ENCODE measurements at places on chromosomes 4 and X. TPM values are rescaled to one million over a fixed set of nuclear protein-coding genes. Genes with fewer than 3 reads are reported as not detected.

Gene CA5B
- 23.1 TPM for total RNA-seq

Gene TRAPPC2
- 15.8 TPM for total RNA-seq

Gene ASB9
- 2.3 TPM for total RNA-seq

Gene CCSER1
- total RNA-seq: 7.0 TPM

Gene TLR3
- 8.3 TPM for total RNA-seq

Gene ADAM29
- not detected for total RNA-seq

Gene GPRIN3
- total RNA-seq: 3.5 TPM

Gene SH2D1A
- 0.79 TPM for total RNA-seq

DNA sequence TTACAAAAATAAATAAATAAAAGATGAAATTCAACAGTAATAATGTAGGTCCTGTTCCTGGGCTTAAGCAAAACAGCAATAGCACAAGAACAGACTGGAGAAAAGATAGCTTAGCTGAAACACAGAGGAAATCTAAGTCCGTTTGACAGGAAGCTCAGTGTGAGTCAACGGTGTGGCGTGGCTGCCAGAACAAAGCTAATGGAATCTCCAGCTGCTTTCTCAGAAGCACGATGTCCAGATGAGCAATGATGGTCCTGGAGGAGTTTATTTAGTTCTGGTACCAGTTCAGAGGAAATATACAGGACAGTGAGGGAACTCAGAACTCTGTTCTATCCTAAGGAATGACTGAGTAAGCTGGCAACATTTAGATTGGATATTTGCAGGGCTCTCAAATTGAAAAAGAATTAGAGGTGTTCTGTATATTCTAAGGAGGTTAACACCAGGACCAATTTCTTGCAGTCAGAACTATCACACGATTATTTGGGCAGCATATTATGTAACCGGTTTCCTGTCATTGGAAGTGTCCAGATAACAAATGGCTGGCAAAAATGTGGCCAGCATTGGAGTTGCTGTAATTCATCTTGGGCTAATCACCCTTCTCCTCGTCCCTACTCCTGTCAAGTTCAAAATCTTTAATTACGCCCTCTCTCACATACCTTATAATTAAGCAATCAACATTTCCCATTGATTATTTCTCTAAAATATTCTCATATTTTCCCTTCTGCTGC is 12.7 kb downstream of the GAB3 start:
- DNase-seq: peak; percentile 86

- no peak for DNase-seq
Observed at GRCh38 chrX:100745806-100746537, 14.1 kb upstream of the SYTL4 start.

DNA sequence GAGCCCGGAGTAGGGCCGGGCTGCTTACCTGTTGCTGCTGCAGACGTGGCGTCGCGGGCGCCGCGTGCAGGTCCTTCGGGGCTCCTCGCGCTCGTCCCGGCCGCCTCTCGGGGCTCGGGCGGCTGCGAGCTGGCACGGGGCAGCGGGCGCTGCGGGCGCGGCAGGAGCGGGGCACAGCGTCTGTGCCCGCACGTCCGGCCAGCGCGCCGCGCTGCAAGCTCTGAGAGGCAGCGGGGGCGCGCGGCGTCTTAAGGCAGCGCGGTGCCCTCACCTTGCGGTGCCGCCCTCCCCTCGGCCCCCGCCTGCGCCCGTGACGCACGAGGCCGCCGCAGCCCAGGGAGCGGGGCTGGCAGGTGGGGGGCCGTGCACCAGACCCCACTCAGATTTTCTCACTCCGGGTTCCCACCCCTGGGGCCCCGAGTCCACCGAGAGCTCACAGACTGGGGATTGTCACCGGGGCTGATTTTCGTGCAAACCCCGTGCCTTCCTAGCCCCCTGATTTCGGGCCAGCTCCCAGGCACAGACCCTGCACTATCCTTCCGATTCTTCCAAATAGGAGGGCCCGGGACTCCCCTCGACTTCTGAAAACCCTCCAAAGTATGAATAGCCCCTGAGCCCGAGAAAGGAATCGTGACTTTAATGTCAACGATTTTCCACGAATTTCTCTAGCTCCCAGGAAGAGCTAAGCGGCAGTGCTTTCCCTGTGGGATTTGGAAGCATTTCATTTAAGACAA is at the start of gene GPR101:
GPR101 (minus strand) TSS at position 222 of the 734 bp plus-strand sequence. CDS start 2,321 bp downstream, outside the sequence.
- no peak for DNase-seq

DNA sequence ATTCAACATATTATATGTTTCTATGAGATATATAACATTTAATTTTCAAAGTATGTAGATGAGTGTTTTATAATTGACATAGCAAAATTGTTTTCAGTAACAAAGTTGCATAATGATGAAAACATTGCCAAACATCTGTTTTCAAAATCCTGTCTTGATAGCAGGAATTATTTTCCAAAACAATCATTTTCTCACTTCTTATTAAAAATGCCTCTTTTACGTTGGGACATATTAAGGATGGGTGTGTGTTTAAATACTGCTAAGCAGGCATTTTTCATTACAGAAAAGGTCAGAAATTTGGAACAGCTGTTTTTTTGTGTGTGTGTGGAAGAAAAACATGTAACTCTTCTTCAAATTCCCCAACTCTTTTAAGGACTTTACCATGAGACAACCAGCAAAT is 452.0 kb downstream of the SPRY1 start:
- DNase-seq: no peak

GRCh38 chr4:183355405-183355804 is 33.2 kb upstream of the CLDN24 start:
- no peak for DNase-seq

DNA sequence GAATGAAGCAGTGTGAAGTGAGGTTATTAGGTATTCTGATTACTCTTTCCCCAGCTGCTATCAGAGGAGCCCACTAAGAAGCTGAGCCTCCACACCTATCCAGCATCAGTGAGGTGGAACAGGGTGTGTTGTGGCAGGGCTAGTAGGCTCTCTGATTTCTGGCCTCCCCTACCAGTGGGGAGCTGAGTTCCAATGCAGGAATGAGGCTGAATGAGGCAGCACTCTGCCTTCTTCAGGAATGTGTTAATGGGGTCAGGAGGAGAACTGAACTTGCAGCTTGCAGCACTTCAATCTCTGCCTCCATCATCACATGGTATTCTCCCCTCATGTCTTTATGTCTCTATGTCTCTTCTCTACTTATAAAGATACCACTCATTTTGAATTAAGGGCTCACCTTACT is 26.9 kb downstream of the SOX3 start:
- DNase-seq: no peak

- no peak for DNase-seq
Observed at GRCh38 chr4:180156684-180157083, 2086.5 kb upstream of the TENM3 start.

- no peak for DNase-seq
Observed at GRCh38 chrX:31545726-31546125, 473.9 kb upstream of the FTHL17 start.

DNA sequence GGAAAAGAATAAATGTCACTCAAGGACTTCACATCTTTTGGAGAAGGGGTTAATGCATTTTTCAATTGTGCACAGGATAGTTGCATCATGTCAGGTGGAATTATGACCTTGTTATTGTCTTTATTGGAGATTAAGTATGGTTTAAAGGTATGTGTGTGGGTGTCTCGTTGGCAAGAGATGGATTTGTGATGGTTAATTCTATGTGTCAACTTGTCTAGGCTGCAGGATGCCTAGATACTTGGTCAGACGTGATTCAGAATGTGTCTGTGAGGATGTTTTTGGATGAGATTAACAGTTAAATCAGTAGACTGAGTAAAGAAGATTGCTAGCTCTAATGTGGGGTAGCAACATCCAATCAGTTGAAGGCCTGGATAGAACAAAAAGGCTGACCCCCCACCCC is 42.2 kb upstream of the HSD17B10 start:
- no peak for DNase-seq

- DNase-seq: no peak
Observed at GRCh38 chr4:156501962-156502361, 469.6 kb downstream of the PDGFC start.

GRCh38 chr4:41146196-41146595 is 68.1 kb downstream of the APBB2 start:
- no peak for DNase-seq

DNA sequence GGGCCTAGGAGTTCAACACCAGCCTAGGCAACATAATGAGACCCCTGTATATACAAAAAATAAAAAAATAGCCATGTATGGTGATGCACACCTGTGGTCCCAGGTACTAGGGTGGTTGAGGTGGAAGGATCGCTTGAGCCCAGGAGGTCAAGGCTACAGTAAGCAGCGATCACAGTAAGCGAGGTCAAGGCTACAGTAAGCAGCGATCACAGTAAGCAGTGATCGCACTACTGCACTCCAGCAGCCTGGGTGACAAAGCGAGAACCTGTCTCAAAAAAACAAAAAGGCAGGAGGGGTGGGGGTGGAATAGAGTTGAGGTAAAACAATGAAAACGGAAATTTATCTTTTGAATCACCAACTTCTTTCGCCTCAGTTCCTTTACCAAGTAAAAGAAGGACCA is 29.4 kb downstream of the TBCK start:
- DNase-seq: no peak

- no peak for DNase-seq
Observed at GRCh38 chrX:155998761-155999510, 1.4 kb downstream of the IL9R start.

GRCh38 chrX:140521393-140521792 is 16.5 kb upstream of the SOX3 start:
- DNase-seq: no peak

GRCh38 chr4:20696815-20697214 is 3.4 kb upstream of the PACRGL start:
- DNase-seq: no peak

- DNase-seq: no peak
Observed at GRCh38 chr4:66123190-66123589, 452.9 kb upstream of the EPHA5 start.

DNA sequence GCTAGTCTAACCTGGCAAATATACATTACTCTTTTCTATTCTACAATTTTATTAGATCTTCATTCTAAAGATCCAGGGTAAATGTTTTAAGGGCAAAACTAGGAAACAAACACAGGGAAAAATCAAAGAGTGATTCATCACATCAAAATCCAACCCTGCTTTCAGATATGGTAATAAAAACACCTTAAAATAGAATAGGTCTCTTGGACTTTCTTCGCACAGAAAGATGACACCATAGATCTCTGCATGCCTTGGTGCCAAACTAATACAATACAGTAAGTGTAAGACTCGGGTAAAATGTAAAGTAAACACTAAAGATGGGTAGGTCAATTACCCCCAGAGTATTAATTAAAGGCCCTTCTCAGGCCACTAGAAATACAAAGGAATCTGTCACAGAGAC is 34.2 kb downstream of the LDB2 start:
- no peak for DNase-seq

- DNase-seq: no peak
Observed at GRCh38 chrX:118847676-118848075, 24.1 kb downstream of the ZCCHC12 start.

- no peak for DNase-seq
Observed at GRCh38 chr4:71259911-71260331, 78.9 kb upstream of the SLC4A4 start.

DNA sequence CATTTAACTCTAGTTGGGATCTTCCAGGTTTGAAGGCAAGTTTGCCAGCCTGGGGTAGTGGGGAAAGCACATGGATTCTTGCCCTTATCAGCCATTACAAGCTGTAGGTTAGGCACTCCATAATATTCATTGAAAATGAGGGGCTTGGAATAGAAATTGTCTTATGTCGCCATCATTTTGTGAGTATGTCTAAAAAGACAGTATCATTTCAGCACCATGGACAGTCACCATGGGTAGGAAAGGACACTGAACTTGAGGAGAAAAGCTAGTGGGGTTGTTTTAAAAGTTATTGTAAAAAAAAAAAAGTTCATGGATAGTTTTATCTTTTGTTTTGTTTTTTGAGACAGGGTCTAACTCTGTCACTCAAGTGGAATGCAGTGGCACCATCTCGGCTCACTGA is 356.1 kb downstream of the HNRNPD start:
- no peak for DNase-seq

DNA sequence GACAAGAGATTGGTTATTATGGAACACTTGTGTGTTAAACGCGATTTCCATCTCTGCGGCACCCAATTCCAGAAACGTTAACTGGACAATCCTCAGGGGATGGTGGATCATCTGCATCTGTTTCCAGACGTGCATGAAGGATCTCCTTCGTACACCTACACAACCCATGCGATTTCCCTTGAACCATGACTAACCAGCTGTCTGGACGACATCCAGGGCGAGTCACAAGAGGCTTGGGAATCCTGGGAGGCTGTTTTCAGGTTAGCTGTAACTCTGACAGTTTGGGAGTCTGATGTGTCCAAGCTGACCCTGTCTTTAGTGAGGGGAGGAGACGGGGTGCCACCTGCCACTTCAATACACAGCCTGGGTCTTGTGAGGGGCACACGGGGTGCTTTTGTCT is 84.5 kb downstream of the GATB start:
- DNase-seq: no peak

GRCh38 chr4:99868126-99868596 is 26.1 kb downstream of the LAMTOR3 start:
- DNase-seq: no peak

DNA sequence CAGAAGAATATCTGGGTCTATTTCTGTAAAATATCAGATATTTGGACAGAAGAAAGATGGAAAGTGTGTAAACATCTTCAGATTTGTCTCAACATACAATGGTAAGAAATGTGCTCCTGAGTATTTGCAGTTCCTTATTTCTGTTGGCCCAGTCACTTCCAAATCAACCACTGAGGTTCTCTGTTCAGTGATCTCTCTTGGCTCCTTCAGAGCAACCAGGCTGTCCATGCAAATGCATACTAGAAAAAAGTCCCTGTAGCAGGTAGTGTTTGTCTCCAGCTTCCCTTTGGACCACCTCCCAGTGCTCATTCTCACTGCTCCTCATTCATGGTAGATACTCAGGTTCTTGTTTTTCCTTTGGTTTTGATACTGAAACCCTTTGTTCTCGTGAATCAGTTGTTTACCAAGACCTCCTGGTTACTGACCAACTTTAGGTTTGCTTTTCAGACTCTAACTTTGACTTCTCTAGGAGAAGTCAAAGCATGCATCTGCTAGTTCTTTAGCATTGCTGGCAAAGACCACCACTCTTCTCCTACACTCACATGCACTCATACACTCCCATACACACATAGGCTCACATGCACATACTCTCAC is 28.8 kb downstream of the ASIC5 start:
- DNase-seq: no peak

DNA sequence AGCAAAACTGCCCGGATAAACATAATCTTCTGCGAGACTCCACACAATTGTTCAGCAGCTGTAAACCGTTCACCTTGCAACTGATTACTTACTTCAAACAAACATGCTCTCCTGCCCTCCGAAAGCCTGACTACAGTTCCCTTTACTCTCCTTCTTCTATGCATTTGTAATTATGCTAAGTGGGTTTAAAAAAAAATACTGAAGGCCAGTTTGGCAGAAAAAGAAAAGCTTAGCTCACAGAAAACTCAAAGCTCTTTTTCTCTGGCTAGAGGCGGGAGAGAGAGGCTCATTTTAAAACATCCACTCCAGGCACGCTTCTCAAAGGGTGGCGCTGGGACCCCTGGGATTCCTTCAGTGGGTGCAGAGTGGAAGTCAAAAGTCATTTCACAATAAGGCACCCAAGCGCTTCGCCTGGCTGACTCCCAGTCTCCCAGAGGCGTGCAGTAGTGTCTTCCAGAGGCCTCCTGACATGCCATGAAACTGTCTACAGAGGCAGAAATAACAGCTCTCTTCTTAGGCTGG is 1.9 kb downstream of the DHRSX start:
- peak; percentile 66 for DNase-seq
